Activated naive CD4-positive, alpha-beta T cell treated with anti-CD3 and anti-CD28 coated beads for 36 hours (primary cell): ENCODE measurements at places on chromosomes 11 and 22.
A peak's percentile ranks its signal among the peaks of the same experiment; 100 is the strongest.

- no peak for DNase-seq
Observed at GRCh38 chr22:25409240-25409639, 155.2 kb upstream of the GRK3 start.

- DNase-seq, result no peak
Observed at GRCh38 chr11:33910296-33910957, 18.6 kb upstream of the LMO2 start.

DNA sequence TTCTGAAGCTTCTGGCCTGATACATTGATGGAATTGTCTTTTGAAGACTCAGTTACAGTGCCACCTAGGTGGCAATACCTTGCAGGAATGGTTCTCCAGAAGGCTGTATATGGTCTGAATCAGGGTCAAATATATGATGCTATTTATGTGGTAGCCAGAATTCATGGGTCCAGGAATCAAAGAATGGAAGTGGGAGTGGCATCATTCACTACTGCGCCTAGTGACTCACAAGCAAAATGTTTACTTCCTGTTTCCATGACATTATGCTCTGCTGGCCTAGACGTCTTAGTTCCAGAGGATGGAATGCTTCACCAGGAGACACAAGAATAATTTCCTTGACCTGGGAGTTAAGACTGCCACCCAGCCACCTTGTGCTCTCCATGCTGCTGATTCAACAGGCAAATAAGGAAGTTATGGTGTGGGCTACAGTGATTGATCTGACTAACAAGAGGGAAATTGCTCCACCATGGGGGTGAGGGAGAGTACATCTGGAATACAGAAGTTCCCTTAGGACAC lies 491.8 kb downstream of the ETS1 start:
- DNase-seq, result no peak

GRCh38 chr11:79342236-79342635 lies 98.6 kb downstream of the TENM4 start:
- DNase-seq, result no peak

DNA sequence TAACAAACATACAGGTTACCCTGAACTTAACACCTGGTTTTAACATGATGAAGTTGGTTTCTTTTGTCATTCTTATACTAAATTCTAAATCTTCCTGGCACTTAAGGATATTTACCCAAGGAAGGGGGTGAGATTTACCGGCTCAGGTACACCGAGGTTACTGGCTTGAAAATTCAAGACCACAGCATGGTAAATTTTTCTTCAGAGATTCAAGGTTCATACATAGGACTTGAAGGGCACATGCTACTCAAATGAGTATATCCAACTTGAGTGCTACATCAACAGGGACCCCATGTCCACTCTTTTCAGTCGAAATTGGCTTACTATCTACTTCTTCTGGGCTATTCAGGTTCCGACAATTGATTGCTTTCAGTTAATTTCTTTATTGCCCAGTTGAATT lies 12.7 kb downstream of the SERPING1 start:
- DNase-seq, result no peak

DNA sequence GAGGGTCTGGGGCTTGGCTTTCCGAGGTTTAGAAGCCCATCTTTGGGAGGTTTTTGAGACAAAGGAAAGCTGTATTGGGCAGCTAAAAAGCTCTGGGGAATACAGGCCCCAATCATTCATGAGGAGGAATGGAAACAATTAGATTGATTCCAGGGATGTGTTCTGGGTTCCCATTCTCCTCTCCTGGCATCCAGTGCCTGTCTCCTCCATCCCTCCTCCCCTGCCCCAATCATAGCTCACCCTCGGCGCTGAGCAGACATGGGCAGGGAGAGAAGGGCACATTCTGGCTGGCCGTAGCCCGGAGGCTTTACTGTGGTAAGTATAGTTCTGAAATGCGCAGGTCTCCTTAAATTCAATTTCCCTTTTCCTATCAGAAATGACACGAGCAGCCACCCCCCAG lies 42.4 kb downstream of the ABTB2 start:
- DNase-seq, result no peak

DNA sequence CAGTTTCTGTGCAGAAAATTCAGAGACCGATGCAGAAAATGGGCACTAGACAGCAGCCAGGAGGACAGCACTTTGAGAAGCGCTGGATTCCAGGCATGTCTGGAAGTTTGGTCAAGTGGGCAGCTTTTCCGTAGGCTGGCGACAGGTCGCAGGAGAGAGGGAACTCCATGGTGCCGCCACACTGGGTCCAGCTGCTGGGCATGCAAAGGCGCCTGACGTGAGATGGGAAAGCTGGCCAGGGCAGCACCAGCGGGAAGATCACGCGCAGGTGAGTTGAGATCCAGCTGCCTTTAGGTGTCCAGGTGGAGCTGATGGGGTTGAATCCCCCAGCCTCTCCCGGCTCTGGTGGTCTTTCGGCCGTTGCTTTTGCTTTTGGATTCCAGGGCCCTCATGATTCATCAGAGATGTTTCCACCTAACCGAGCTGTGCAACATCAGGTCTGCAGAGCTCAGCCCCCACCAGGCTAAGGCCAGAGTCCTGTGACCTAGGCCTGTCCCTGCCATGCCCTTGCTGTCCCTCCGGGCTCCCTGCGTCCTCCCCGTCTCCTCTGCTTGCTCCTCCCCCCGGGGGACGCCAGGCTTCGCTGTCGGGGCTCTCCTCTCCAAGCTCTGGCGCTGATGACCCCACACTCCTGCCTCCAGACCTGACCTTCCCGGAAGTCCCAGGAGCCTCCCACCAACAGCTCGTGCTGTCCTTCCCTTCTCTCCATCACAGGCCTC lies 1001.7 kb downstream of the BRD1 start:
- no peak for DNase-seq

DNA sequence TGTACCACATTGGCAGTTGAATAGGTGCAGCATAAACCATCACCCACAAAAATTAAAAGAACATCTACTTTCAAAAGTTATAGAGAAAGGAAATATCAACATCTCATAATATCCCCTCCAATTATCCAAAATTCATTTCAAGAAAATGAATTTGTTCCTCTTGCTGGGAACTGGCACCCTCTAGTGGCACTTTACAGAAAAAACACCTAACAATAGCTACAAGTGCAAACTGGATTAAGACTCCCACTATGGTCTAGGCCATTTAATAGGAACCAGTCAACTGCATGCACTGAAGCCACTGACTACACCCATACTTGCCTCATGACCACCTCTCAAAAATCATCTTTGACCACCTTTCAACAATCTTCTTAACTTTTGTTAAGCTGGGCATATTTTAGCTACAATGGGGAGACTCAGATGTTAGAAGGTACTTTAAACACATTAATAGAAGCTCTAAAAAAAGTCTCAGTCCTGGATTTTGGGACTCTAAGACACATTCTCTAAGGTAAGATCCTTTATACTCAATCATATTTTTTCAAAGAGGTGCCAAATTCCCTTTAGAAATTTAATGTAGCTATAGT lies 17.3 kb downstream of the TRAF6 start:
- DNase-seq, result peak; percentile 44

DNA sequence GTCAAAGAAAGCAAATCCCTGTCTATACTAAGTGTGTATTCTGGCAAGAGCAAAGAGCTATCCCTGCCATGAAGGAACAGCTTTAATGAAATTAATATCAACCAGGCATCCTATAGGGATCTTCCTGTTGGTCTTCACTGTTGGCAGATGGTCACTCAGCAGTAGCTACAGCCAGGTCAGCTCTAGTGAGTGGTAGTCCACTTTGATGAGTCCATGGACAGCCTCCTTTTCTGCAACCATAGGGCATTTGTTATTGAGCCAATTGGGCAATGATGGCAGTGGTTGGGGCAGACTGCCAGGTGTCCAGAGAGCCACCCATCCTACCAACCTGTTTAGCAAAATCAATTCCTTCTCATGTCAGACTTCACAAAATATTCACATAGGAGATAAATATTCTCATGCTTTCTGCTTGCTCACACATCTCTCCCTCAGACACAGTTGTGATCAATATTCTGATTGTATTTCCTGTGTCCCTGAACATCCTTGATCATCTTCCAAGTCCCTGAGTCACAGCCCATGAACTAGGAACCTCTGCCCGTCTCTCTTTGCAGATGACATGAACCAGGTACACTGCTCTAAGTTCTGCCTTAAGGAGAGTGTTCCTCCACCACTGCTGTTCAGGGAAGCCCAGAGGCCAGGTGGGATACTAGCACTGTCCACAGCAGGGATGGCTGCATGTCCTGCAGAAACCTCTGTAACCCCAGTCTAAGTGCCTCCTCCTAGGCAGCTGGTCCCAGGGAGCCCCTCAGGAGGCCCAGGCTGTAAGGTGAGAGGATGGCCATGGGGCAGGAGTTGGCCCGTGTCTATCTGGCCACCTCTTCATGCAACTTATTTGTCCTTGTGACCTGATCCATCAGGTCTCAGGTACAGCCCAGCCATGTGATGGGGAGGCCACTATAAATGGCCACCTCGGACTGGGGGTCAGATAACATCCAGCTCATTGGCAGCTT lies 74.2 kb upstream of the IGLL5 start:
- no peak for DNase-seq

DNA sequence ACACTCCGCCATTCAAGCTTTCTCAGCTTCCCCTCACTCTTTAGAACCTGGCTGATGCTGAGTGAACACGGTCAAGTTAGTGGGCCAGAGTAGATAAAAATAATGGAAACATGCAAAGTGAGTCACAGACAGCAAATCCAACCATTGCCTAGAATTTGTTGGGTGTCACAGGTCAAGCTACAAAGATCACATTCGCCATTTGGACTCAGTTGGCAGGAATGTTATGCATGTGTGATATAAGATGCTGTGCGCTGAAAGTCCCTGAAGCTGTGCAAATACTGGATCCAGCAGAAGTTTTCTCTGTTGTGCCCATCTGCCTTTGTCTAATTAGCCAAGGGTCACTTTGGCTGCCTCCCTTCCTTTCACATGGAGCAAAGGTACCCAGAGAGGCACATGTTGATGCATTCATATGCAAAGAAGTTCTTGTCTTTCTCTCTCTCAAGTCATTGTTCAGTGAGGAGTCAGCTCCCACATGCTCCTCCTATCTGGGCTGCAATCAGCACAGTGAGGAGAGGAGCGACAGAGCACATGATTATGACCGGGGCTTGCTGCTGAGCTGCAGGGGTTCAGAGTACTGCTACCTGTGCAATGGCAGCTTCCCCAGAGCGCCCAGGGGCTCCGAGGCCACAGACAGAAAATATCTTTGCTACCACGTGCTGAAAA lies 39.7 kb downstream of the FLI1 start:
- DNase-seq, result peak; percentile 58

- no peak for DNase-seq
Observed at GRCh38 chr11:1565904-1566247, 6.2 kb downstream of the DUSP8 start.

GRCh38 chr11:45174168-45174835 lies 27.9 kb downstream of the PRDM11 start:
- DNase-seq, result no peak

GRCh38 chr22:49650336-49651241 lies 177.1 kb downstream of the BRD1 start:
- DNase-seq, result no peak

DNA sequence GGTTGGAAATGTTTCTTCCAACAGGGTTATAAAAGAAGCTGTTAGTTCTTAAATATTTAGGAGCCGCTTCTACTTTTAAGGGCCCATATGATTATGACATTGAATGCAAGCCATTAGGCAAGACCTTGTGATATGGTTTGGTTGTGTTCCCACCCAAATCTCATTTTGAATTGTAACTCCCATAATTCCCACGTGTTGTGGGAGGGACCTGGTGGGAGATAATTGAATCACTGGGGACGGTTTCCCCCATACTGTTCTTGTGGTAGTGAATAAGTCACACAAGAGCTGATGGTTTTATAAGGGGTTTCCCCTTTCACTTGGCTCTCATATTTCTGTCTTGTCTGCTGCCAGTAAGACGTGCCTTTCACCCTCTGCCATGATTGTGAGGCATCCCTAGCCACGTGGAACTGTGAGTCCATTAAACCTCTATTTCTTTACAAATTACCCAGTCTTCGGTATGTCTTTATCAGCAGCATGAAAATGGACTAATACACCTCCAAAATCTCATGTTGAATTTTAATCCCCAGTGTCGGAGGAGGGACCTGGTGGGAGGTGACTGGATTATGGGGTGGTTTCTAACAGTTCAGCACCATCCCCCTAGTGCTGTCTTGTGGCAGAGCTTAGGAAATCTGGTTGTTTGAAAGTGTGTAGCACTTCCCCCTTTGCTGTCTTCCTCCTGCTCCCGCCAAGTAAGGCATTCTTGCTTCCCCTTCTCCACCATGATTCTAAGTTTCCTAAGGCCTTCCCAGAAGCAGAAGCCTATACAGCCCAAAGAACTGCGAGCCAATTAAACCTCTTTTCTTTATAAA lies 4.3 kb downstream of the CD59 start:
- peak; percentile 65 for DNase-seq

DNA sequence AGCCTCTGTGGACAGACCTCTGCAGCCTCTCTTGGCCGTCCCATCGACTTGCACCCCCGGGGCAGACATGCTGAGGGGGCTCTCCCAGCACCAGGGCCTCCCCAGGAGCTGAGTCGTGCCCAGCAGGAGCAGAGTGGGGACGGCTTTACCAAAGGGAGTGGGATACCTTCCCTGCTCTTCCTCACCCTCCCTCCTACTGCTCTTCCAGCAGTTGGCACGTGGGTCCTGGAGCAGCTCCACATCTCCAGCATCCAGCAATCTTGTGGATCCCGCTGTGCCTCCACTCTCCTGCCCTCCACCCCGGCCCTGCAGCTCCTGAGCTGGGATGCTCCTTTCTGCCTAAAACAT lies 854.0 kb downstream of the BRD1 start:
- no peak for DNase-seq

DNA sequence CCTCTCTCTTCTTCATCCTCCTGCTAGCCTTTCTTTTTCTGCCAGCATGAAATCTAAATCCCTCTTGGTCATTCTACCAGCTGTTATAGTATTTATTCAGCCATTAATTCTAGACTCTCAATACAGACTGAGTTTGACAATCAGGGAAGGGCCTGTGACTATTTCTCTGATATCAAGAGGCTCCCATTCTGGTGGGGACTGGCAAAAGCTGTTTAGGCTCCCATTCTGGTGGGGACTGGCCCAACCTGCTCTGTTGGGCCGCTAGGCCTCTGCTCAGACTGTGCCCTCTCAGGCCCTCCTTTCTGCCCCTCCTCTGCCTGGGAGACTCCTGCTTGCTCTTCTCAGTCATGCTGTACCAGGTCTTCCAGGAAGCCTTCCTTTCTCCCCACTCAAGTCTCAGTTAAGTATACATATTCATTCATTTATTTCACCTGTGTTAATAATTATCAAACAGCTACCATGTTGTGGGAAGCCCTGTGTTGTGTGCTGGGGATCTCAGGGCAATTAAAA lies 323.7 kb upstream of the NARS2 start:
- no peak for DNase-seq

GRCh38 chr11:120827820-120828219 lies 196.1 kb upstream of the TBCEL start:
- no peak for DNase-seq

- no peak for DNase-seq
Observed at GRCh38 chr11:77249427-77249826, 52.1 kb downstream of the GDPD4 start.

- DNase-seq, result peak; percentile 75
Observed at GRCh38 chr11:128289048-128289447, 298.3 kb downstream of the ETS1 start.

DNA sequence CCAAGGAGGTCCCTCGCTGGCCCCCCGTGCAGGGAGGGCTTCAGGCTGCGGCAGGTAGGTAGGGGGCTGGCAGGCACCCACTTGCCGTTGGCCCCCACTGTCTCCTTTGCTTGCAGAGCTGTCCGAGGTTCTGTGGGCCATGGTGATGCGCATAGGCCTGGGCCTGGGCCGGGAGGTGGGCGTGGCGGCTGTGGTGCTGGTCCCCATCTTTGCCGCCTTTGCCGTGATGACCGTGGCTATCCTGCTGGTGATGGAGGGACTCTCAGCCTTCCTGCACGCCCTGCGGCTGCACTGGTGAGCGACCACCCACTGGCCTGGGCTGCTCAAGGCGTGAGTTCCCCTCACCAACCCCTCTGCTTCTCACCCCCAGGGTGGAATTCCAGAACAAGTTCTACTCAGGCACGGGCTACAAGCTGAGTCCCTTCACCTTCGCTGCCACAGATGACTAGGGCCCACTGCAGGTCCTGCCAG lies 11.6 kb downstream of the TCIRG1 start:
- DNase-seq, result no peak
